ENCODE measurements at places on chromosomes 1 and 21. TPM values are rescaled to one million over a fixed set of nuclear protein-coding genes. Genes with fewer than 3 reads are reported as not detected.

The LIN28A gene
- not detected for total RNA-seq

The ERMAP gene
- total RNA-seq, result 5.7 TPM

DNA sequence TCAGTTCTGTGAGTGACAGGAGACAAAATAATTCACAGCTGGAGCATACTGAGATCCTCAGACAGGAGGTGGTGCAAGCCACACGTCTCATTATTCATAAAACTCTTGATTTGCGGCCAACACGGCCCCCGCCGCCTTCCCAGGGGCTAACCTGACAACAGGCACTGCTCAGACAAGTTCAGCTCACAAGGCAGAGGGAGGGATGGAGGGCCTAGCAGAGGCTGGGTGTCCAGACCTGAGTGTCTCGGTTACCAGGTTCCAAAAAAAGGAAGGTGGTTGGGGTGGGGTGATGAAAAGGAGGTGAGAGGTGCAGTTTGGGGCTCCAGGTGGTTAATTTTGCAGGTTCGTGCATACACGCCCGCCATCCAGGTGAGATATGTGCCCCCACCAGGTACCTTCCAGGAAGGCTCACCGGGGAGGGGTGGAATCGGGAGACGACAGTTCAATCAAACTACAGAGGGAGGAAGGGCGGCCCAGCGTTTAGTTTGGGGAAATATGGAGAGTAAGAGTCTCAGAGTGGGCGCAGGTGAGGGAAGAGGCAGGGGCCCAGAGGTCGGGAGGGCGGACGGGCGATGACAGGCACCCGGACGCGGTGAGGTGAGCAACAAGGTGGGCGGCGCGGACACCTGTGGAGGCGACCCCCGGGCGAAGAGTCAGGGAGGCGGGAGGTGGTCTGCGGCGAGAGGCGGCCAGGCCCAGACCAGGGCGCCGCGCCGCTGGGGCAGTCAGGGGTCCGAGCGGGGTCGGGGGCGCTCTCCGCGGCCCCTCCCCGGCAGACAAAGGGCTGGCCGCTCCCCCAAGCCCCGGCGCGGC is 629 bp downstream of the CTNNBIP1 start:
- DNase-seq, result peak; percentile 46

- peak; percentile 86 for DNase-seq
Observed at GRCh38 chr1:110780600-110781484, 92.1 kb upstream of the CD53 start.

DNA sequence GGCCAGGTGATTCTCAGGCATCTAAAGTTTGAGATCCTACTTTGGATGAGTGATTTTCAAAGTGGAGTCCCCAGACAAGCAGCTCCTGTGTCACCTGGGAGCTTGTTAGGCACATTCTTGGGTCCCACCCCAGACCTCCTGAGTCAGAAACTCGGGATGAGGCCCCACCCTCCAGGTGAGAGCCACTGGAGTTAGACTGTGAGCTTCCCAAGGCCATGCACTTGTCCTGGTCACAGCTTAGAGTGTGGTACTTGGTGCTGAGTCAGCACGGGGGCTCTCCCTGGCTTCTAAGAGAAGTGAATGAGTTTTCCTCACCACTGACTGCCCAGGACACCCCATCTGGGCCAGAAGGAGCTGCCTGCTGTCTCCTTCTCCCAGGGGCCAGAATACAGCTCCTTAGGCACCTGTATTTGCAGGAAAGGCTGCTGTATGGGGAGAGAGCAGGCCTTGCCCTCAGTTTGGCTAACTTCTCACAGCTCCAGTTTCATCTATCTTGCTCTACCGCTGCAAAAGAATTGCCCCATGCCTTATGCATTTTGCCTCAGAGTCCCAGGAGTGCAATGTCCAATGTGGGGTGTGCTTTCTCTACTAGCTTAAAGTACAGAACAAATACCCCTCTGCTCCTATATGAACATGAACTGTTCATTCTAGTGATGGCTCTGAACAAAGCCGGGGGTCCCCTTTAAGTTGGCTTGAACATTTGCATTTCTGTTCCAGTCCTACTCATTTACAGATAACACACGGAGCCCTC is 98.1 kb downstream of the PSMG1 start:
- DNase-seq, result no peak

DNA sequence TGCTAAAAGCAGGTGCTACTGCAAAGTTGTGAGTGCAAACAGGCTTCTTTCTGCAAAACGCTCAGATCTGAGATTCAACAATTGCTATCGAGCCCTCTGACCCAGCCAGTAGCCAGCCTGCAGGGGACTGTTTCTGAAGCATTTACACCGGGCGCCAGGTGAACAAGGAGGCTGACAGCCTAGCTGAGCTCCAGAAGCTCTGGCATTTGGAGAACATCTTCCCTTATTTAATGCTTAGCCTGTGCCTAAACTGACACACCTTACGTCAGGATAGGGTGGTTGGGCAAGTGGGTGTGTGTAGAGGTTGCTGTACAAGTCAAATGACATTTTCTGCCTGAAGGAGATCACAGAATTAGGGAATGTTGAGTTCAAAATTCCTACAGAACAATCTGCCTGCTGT is 15.8 kb upstream of the PLA2G2C start:
- DNase-seq, result no peak

GRCh38 chr1:59017501-59018231 is 233.8 kb upstream of the JUN start:
- DNase-seq, result no peak

DNA sequence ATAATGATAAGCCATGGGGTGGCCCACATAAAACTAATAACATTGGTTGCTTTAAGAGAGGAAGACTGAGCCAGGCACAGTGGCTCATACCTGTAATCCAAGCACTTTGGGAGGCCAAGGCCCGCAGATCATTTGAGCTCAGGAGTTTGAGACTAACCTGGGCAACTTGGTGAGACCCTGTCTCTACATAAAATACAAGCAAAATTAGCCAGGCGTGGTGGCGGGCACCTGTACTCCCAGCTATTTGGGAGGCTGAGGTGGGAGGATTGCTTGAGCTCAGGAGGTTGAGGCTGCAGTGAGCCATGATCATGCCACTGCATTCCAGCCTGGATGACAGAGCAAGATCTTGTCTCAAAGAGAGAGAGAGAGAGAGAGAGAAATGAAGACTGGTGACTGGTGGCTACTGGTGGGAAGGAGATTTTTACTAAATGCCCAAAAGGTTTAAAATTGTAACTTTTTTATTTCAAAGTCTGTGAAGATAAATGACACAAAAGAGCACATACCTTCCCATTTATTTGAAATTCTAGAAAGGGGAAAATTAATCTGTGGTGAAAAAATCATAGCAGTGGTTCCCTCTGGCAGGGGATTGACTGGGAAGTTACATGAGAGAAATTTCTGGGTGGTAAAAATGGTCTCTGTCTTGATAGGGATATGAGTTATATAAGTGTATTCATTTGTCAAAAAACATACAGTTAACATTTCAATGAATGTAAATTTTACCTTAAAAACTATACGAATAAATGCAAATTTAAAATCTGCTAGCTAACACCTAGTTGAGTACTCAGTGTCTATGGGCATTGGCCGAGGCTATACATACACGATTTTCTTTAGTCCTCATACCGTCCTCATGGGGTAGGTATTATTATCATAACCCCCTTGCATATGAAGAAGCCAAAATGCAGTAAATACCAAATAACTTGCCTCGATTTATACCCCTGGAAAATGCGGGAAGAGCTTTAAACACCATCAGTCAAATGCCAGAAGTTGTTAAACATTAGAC is 2.2 kb upstream of the NBPF1 start:
- DNase-seq, result peak; percentile 20

DNA sequence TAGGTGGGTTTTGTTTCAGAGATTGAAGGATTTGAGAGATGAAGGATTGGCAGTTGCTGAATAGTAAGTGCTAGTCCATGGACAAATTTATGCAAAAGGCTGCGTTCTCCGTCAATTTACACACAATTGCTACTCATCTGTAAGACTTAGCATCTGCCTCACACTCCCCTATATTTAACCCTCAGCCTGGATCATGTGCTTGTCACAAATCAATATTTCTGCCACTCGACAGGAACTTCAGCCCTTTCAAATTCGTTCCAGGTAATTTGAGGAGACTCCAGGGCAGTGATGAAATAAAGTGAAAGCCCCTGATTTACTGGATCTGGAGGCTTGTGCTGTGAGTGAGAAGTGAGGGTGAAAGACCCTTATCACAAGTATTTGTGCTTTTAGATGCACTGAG is 105.6 kb upstream of the UBE2U start:
- no peak for DNase-seq

- DNase-seq, result no peak
Observed at GRCh38 chr21:43321611-43322010, 105.3 kb downstream of the SIK1 start.

- DNase-seq, result no peak
Observed at GRCh38 chr1:115643666-115644065, 1.9 kb downstream of the VANGL1 start.

DNA sequence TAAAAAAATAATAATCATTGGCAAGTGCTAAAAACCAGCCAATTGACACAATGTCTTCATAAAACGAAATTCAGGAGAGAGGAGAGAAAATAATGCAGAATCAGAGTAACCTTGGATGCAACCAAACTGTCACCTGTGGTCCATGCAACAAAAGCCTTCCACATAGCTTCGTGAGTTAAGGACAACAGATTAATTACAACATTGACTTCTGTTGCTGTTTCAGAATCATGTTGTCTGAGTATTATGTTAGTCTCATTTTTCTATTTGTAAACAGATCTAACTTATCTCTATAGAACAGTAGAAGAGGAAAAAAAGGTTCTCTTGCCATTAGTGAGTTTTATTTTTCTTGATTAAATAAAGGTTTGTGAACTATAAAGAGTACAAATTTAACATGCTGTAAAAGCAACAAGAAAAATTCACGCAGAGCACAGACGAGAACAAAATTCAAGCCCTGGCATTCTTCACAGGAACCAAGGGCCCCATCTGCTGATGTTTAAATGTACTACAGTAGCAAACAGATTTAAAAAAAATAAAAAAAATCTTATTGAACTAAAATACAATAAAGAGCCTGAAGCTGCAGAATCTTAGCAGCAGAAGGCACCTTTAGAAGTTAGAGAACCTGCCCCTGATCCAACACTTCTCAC is 381.1 kb upstream of the PKN2 start:
- DNase-seq, result no peak
